ENCODE measurements at places on chromosomes 11 and 22.

- DNase-seq = no peak
Observed at GRCh38 chr11:35163702-35164496, 24.9 kb downstream of the CD44 start.

DNA sequence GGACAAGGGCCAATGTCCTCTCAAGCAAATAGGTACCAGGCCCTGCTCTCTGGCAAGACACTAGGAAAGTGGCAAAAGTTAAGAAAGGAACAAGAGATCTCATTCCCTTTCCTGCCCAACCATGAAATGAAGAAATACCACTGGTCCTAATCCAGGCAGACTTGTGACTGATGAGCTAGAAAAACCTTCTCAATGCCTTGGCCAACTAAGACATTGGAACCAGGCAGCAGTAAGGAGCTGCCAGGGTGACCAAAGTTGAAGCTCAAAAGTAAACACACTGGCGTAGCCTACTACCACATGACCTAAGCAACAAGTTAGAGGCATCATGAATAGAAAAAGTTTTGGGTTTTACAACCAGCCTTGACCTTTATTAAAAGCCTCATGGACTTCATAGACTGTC, 45.1 kb upstream of the CHST1 start:
- DNase-seq = no peak

DNA sequence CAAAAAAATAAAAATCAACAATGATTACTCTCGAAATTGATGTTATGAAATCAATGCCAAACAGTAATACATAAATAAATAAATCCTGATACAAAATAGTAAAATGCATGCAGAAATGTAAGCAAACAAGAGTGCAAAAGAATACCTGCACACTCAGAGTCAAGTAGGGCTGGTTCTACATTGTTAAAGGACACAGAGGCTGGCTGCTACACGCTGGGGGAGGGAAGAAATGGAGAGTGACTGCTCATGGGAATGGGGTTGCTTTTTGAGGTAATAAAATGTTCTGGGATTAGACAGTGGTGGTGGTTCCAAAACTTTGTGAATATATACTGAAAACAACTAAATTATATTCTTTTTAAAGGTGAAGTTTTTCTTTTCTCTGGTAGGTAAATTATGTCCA, 32.1 kb downstream of the MAPK1 start:
- no peak for DNase-seq

GRCh38 chr22:46587061-46587460, 33.1 kb upstream of the GRAMD4 start:
- DNase-seq = no peak

- no peak for DNase-seq
Observed at GRCh38 chr22:40463017-40463631, 92.7 kb downstream of the SGSM3 start.

GRCh38 chr11:115207166-115207591, 297.0 kb downstream of the CADM1 start:
- DNase-seq = no peak

- no peak for DNase-seq
Observed at GRCh38 chr11:121703201-121703600, 250.4 kb upstream of the SORL1-AS1 start.

DNA sequence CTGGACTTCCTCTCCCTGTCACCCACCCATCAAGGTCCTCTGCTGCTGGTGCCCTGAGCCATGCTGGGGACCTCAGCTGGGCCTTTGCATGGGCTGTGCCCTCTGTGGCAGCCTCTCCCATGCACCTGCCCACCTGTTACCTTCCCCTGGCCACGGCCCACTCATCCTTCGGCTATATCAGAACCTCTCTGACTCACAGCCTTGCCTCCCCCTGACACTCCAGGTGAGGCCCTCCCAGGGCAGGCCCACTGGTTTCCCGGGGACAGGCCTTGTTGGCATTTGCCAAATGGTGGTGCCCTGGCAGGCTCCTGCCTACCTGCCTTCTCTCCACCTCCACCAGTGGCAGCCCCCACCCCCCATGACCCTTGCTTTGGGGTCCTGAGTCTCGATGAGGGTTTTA, 73.7 kb upstream of the PRR5 start:
- DNase-seq = no peak

GRCh38 chr11:99638073-99638553, 617.4 kb downstream of the CNTN5 start:
- DNase-seq = no peak

GRCh38 chr11:1628506-1629325, 859 bp upstream of the KRTAP5-5 start:
- no peak for DNase-seq

DNA sequence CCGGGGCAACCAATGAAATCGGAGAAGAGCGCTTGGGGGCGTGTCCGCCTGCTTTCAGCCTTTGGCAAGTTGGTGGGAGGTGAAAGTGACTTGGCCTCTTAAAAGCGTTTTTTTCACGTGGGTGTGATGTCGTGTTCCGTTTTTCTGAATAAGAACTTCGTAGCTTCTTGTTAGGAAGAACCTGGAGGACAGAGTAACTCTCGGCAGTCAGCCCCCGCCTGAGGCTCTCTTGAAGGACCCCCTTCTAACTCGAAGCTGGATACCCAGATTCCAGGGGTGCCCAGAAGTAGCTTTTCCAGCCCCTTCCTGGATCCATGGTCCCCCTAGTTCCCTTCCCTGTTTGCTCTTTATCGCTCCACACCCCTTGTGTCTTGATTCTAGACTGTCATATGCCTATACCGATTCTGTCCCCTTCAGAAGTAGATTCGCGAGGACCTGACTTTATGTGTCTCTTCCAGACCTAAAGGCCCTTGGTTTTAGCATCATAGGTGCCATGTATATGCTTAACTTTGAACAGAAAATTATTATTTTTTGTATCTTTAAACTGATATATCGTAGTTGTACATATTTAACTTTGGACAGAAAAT, 915 bp upstream of the OSBP start:
- DNase-seq = no peak

GRCh38 chr22:28791841-28792490, 8.4 kb downstream of the XBP1 start:
- no peak for DNase-seq

GRCh38 chr11:106961048-106961447, 57.2 kb downstream of the GUCY1A2 start:
- no peak for DNase-seq

DNA sequence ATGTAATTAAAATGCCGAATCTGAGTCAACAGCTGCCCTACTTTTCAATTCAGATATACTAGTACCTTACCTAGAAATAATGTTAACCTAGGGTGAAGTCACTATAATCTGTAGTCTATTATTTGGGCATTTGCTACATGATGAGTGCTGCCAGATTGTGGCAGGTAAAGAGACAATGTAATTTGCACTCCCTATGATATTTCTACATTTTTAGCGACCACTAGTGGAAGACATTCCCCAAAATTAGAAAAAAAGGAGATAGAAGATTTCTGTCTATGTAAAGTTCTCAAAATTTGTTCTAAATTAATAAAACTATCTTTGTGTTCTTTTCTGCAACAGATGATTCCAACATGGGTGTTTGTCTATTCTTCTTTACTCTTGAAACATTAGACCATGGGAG, 14.1 kb downstream of the MS4A1 start:
- no peak for DNase-seq

- DNase-seq = no peak
Observed at GRCh38 chr22:46592390-46592872, 27.8 kb upstream of the GRAMD4 start.

- no peak for DNase-seq
Observed at GRCh38 chr11:68724293-68724692, 27.0 kb downstream of the TESMIN start.

- no peak for DNase-seq
Observed at GRCh38 chr11:2128130-2128510, 11.1 kb downstream of the IGF2 start.

- DNase-seq = no peak
Observed at GRCh38 chr22:33459137-33459536, 401.0 kb upstream of the SYN3 start.

GRCh38 chr11:66409226-66409625, 11.6 kb upstream of the NPAS4 start:
- no peak for DNase-seq

DNA sequence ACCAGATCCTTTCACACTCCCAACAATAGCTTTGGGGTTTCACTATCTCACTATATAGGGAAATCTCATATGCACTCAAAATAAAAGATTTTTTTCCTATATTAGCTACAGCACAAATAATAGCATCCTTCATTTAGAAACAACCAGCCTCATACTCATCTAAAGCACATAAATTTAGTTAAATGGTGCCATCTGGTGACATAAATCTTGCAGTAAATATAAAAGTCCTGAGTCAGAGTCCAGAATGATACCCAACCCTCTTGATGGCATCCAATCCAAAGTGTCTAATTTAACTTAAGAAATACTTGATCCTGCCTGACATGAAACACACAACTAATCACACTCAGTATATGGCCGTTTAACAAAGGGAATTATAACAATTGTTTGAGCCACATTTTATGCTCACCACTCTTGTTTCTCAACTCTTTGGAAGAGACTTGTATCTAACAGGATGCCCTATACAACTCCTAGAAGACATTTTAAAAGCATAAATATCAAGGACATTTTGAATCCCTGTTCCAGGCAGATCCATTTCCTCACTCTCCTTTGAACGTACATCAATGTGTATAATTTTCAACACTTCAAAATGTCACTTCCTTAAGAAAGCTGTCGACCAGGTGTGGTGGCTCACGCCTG, 36.2 kb downstream of the DLG2 start:
- DNase-seq = peak; percentile 36

- no peak for DNase-seq
Observed at GRCh38 chr22:29726512-29727130, 6.8 kb downstream of the CABP7 start.

DNA sequence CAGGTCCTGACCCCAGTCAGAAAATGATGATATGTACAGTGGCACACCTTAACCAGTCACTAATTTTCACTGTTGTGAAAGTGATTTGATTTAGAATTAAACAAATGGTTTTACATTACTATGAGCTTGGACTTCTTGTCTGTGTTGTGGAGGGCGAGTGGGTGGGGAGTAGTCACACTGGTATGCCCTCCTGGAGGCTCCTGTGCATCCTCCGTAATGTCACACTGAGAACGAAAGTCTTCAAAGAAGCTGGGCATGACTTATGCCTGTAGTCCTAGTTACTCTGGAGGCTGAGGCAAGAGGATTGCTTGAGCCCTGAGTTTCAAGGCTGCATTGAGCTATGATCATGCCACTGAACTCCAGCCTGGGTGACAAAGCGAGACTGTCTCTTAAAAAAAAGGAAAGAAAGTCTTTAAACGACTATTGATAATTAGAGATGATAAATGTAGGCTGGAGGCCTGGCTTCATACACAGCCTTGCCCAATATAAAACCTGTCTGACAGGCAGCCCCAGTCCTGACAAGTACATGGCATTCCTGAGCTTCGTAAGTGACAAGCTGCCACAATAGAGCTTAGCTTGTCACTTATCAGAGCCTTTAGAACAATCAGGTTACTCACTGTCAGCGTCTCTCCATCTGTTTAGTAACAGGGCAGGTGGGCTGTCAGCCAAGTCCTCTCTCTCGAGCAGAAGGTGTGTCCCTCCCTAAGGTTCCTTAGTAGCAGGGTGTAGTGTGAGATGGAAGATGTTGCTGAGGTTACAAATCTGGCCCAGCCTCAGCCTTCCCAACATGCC, 5.0 kb upstream of the LIMK2 start:
- no peak for DNase-seq

GRCh38 chr22:31995046-31995445, 48.0 kb upstream of the SLC5A1 start:
- no peak for DNase-seq

- DNase-seq = peak; percentile 43
Observed at GRCh38 chr11:2704896-2705606, 5.3 kb upstream of the KCNQ1OT1 start.

All from COR-L47 (cell line).